ENCODE measurements at places on chromosomes 2 and 18.

DNA sequence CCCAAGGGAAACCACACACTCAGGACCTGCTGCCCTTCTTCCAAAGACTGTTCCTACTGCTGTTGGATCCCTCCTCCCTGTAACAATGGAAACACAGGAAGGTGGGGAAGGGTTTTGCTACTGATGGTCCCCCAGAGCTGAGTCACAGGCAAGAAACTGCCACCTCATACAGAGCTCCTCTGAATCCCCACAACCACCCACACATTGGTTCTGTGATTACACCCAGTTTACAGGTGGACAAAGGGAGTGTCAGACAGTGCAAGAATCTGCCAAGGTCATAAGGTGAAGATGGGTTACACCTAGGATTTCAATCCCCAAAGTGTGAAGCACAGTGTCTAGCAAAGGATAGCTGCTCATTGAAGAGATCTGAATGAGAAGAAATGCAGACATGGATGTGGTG is 141.7 kb upstream of the LMAN1 start:
- DNase-seq: no peak

DNA sequence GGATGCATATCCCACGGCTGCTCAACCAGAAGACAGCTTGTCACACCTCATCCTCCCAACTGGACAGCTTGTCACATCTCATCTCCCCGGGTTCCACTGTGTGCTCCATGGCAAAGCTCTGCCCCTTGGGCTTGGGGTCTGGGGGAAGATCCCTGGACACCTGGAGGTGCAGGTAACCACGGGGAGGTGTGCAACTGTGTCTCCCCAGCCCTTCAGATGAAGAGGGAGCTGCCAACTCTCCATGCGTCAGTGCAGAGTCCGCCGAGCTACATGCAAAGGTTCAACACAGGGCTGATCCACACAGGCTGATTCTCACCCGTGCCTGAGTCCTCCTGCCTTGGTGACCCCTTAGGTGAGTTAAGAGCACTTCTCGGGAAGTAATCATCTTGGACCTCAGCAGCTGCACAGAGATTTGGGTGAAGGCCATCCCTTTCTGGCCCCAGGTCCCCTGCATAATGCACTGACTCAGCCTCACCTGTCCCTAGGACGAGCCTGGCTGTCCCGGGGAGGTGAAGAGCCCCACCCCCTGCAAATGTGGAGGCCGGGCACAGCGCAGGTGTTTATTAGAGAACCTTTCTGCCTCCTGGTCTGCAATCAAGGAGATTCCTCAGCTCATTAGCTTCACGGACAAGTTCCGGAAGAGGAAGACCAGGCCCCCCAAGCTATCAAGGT is 157.9 kb downstream of the PXDN start:
- DNase-seq: no peak

DNA sequence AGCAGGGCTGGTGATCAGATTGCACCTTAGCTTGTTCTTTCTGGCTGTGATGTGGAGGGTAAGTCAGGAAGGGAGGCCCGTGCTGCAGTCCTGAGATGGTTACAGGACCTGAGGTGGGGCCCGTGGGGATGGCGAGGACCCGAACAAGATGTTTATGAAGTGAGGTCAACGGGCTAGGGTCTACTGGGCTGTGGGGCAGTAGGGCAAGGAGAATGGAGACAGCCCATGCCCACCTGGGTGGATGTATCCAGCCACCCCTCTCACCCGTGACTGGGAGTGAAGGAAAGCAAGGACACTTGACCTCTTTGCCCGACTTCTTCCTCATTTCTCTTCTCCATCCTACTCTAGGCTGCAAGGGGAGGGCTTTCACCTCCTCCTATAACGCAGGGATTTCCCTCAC is 18.0 kb downstream of the PTMA start:
- DNase-seq: no peak

- DNase-seq: no peak
These were observed 104.2 kb upstream of the MYCN start for GRCh38 chr2:15835991-15836688.

- no peak for DNase-seq
These were observed 1.4 kb downstream of the CMPK2 start for GRCh38 chr2:6864231-6864754.

GRCh38 chr2:235793163-235793752 is 299.4 kb downstream of the AGAP1 start:
- peak; percentile 27 for DNase-seq

GRCh38 chr2:68342470-68342869 is 22.6 kb upstream of the PLEK start:
- no peak for DNase-seq

DNA sequence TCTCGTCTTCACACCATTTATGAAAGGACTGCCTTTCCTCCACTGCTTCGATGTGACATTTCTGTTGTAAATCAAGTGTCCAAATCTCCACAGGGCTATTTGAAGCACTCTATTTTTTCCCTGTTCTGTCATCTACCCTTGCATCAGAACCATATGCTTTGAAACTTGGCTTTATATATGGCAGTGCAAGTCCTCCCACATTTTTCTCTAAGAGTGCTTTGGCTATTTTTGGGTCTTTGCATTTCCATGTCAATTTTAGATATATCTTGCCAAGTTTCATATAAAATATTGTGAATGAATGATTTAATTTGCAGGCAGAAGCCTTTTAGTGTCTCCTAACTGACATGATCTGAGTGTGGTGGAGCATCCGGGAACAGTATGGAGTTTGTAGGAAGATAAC is 37.8 kb upstream of the CBLN2 start:
- no peak for DNase-seq

DNA sequence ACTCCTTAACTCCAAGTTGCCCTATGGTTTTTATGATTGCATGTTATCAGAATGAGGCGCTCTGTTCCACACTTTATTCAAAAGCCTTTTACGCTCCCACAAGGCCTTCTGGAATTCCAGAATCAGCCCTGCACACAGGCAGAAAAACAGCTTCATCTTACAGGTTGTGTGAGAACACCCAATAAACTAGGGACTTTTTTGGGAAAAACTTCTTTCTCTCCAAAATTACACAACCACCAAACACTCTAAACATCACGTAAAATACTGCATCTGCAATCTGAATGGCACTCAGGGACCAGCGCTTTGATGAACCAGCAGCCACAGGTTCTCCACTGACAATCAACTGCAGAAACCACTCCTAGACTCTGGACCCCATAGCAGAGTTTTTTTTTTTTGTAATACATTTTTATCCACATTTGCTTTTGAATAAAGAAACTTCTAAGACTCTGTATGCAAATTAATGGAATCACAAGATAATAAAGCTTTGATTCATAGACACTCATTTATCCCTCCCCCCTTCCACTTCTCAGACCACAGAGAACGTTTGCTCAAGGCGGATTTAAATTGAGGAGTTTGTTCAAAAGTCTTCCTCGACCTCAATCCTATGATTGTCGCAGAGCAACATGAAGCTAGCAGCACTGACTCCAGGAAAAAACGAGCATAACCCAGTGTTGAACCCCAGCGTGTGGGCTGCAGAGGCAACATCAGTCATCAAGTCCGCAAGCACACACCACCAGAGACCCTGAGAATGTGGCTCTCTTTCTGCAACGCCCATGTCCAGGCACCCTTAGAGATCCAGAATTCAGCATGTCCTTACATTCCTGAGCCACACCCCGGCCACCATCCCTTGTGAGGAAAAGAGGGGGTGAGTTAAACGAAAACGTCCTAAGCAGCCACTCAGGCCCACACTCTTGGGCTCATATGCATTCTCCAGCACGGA is 116.5 kb downstream of the MBP start:
- DNase-seq: no peak

GRCh38 chr2:235960716-235961640 is 207.2 kb downstream of the GBX2 start:
- no peak for DNase-seq

DNA sequence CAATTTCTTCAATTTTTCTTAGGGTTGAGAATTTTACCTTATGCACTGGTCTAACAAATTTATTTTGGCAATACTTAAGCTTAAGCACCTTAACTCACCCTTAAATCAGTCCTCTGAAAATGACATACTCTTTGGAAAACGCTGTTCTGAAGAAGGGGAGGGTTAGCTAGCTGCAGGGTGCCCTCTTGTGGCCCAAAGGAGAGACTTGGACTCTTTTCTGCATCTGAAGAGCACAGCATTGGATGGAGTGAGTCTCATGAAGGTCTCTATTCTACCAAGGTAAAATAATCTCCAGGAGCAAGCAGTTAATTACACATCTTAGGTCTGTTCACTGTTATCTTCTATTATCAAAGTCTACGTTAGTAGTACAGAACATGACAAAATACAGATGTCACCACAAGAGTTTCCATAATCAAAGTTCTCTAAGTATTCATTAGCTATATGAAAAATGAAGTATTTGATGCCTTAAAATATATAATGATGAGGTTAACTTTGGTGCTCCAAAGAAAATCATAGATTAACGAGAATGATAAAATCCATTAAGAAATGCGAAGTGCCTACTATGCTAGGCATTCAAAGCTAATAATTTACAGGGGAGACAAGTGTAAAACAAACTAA is 24.4 kb downstream of the PUM2 start:
- peak; percentile 73 for DNase-seq

DNA sequence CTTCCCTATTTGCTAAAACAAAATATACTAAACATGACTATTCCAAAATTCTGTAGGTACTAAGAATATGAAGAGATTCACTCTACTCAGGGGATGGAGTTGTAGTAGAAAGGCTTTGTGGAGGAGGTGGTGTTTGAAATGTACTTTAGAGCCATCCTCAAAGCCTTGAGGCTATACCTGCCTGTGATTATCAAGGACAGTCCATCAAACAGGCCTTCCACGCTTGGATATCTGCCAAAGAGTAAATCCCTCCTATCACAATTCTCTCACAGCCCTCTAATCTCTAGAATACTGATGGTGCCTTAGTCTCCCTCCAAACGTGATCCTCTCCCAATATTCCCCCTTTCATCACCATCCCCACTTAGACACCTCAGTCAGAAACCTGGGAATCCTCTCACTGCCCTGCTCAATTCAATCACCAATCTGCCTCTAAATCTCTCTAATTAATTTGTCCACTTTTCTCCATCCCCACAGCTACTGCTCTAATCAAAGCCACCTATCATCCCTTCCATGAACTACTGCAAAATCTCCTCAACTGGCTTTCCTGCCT is 13.1 kb downstream of the SOS1 start:
- DNase-seq: no peak

- DNase-seq: no peak
These were observed 20.0 kb upstream of the STAT4 start for GRCh38 chr2:191170773-191171172.

DNA sequence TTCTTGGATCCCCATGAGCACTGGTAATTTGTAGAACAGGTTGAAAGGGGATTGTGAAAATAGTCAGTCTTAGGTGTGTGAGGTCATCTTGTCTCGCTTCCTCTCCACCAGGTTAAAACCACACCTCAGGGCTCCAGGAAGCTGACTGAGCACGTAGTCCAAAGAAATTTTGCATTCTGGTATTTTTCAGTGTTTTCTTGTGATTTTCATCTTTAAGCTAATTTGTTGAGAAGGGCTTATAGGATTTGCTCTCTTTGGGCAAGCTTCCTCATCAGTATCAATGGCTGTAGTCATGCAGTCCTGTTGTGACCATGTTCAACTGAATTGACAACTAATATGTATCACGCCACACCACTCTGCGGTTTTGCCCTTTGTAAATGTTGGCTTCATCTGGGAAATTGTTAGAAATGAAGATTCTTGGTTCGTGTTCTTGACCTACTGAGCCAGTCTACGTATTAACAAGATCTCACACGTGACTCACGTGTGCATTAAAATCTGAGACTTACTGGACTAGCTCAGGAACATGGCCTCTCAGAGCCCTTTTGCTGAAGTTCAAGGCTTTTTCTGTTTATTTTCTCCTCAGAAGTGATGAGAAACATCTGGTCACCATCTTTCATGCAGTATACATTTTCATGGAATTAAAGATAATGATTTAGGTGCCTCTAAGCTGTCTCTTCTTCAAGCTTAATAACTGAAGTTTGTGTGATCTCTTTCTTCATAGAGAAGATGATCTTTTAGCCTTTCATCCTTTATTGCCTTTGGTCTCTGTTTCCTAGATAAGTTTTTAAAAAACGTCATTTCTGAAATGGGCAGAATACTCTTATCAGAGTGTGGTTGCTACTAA is 32.8 kb downstream of the FMNL2 start:
- DNase-seq: no peak

GRCh38 chr2:3626118-3626811 is 31.4 kb downstream of the COLEC11 start:
- no peak for DNase-seq

GRCh38 chr2:12515871-12516270 is 200.9 kb upstream of the TRIB2 start:
- DNase-seq: no peak

GRCh38 chr2:75406131-75406581 is 154.6 kb downstream of the EVA1A start:
- no peak for DNase-seq

DNA sequence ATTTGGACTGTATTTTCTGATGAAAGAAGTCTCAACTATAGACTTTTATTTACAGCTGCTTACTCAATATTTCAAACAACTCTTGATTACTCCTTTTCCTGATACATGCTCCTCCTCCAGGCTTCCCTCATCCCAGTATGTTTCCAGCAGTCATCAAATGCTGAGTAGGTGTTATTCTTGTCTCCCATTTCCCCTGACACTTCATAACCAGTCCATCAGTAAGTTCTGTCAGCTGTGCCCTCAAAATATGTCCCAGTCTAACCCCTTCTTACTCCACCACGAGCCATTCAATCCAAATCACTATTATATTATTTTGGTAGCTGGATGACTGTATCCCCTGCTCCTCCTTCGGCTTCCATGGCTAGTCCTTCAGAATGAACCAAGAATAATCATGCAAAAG is 189.1 kb upstream of the DTNA start:
- no peak for DNase-seq

- peak; percentile 72 for DNase-seq
These were observed 79.0 kb downstream of the CIB4 start for GRCh38 chr2:26561918-26562810.

DNA sequence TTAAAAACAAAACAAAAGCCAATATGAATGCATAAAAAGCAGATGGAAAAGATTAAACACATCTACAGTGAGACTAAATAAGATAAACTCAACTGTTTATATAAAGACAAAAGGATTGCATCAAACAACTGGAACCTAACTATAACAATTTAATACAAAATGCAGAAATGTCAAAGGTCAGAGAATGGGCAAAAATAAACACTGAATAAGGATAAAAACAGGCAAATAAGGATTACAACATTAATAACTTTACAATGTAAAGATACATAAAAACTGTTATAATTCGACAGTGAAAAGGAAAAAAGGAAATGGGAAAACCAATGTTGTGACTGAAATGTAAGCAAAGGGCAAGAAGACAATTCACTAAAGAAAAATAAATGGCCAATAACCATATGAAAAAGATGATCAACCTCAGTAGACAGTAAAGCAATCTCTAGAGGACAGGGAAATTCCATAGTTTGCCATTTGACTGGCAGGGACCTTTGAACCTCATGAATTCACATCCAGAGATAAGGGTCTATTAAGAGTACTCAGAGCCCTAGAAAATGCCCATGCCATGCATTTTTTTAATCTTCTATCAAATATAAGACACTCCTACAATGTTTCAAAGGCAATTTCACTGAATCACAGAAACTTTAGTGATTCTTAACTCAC is 83.7 kb downstream of the TMEM131 start:
- no peak for DNase-seq

DNA sequence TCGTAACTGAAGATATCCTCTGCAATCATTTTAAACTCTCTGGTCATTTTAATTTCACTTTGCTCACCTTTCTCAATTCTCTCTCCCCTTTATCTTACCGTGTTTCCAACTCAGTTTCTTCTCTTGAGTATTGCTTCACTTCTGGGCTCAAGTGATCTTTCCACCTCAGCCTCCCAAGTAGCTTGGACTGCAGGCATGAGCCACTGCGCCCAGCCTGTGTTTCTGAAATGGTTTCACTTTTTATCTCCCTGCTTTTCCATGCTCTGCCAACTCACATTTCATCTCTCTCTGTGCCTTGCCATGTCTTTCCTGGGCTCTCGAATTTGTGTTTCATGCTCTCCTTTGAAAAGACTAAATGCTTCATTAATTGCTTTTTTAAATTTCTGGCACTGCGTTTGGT is 30.5 kb upstream of the TMEM131 start:
- DNase-seq: no peak

All from AG20443 (cell line).